ENCODE measurements at places on chromosomes 4 and X. TPM values are rescaled to one million over a fixed set of nuclear protein-coding genes. Genes with fewer than 3 reads are reported as not detected.
A peak's percentile ranks its signal among the peaks of the same experiment; 100 is the strongest.

GRCh38 chrX:118373538-118373937, 27.6 kb downstream of the WDR44 start:
- H3K27me3 ChIP-seq, result no peaks in the 10 kb centered on the region
- no peak overlapping the region for H3K4me3 ChIP-seq
- no peak for DNase-seq
- H3K4me1 ChIP-seq, result peaks cover 6% of the 10 kb centered on the region

GRCh38 chr4:41734371-41734770, 14.2 kb downstream of the PHOX2B start:
- H3K27ac ChIP-seq, result no peak overlapping the region
- DNase-seq, result no peak
- H3K4me3 ChIP-seq, result no peak overlapping the region
- peaks cover 3% of the 10 kb centered on the region for H3K4me1 ChIP-seq
- peaks cover 74% of the 10 kb centered on the region for H3K27me3 ChIP-seq

GRCh38 chr4:88999392-88999930, 57.5 kb downstream of the FAM13A start:
- H3K4me3 ChIP-seq, result no peak overlapping the region
- no peaks in the 10 kb centered on the region for H3K27me3 ChIP-seq
- peaks cover 10% of the 10 kb centered on the region for H3K36me3 ChIP-seq
- H3K27ac ChIP-seq, result no peak overlapping the region

DNA sequence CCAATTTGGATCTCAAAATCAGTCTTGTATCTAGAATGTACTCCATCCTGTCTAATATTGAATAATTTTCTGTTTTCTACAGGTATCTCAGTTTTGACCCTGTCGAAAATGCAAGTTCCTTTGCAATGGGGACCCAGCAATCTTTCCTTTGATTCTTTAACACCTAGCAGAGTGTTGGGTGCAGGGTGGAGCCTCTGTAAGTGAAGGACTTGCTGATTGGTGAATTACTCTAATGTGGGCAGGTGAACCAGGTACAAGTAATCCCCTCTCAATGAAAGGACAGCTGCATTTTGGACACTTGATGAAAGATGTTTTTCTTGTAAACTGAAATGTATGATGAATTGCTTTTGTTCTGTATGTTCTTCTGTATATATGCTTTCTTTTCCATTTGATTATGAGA, 54.9 kb downstream of the NWD2 start:
- no peak overlapping the region for H3K27ac ChIP-seq
- no peaks in the 10 kb centered on the region for H3K36me3 ChIP-seq
- no peak for DNase-seq
- H3K4me1 ChIP-seq, result no peaks in the 10 kb centered on the region
- no peak overlapping the region for H3K4me3 ChIP-seq

DNA sequence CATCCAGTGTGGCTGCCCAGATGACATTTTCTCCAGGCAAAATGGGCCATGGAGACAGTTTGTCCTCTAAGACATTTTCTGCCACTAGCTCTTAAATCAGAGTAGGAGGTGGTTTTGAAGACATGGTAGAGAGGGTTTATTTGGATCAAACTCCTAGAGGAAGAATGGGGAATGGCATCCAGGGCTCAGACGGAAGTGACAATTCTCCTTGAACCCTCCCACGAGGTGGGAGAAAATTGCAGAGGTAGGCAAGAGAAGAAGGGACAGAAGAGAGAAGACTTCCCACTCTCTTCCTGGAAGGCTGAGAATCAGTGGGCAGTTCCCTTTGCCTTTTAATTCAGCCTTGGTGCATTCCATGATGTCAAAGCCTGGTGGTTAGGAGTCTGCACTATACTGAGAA, 194.0 kb downstream of the SMIM20 start:
- no peak overlapping the region for H3K27ac ChIP-seq
- DNase-seq, result no peak
- peaks cover 4% of the 10 kb centered on the region for H3K36me3 ChIP-seq
- no peaks in the 10 kb centered on the region for H3K4me1 ChIP-seq

DNA sequence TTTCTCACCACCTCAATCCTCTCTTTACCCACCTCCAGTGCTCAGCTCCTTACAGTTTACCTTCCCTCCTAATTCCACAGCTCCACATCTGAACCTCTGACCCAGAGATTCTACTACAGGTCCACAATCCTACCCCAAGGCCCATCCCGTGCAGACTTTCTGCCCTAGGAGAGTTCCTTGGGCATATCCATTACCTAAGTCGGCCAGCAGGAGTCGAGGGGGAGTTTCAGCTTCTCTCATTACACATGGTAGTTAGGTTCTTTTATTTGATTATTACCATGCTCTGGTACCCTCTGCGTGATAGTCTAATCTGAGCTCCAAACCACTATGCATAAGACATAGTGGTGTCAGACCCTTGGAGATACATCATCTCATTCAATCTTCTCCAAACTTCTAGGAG, 117.9 kb downstream of the SH3RF1 start:
- H3K27ac ChIP-seq, result peak overlapping the region; percentile 62
- H3K27me3 ChIP-seq, result no peaks in the 10 kb centered on the region
- DNase-seq, result no peak
- H3K4me1 ChIP-seq, result peaks cover 3% of the 10 kb centered on the region

GRCh38 chr4:140740422-140740821, 15.8 kb downstream of the TBC1D9 start:
- no peaks in the 10 kb centered on the region for H3K27me3 ChIP-seq
- DNase-seq, result no peak

DNA sequence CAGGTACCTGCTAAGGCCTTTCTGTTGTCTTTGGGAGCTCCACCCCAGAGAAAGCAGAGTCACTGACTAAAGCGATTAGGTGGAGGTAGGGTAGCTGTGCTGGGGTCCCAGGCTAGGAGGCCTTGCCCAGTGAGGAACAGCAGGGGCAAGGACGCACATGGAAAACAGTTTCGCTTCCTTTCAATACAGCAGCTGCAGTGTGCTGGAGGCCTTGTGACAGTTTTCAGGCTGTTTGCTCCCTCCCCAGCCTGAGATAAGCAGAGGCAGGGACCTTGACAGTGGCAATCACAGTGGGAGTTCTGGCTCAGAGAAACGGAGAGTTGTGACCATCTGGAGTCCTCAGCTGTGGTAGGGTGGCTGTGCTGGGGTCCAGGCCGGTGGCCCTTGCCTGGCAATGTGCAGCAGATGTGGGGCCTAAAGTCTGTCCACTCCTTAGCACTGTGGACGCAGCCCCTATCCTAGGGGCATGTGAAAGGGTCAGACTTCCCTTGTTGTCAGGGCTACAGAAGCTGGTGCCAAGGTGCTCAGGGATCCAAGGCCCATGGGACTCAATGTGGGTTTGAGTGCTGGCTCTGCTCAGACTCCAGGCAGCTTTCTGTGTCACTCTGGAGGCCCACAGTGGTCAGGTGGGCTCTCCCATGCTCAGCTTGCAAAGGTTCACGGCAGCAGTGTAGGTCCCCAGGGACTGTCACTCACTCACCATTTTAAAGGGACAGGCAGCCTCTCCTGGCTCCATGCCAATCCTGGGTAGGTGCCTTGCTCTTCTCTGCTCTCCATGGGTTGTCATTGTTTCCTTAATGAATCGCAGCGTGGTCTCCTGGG, 534.9 kb upstream of the FMR1 start:
- no peaks in the 10 kb centered on the region for H3K36me3 ChIP-seq
- peaks cover 3% of the 10 kb centered on the region for H3K4me1 ChIP-seq
- no peaks in the 10 kb centered on the region for H3K27me3 ChIP-seq
- no peak for DNase-seq
- H3K4me3 ChIP-seq, result no peak overlapping the region
- H3K27ac ChIP-seq, result peak overlapping the region; percentile 65

DNA sequence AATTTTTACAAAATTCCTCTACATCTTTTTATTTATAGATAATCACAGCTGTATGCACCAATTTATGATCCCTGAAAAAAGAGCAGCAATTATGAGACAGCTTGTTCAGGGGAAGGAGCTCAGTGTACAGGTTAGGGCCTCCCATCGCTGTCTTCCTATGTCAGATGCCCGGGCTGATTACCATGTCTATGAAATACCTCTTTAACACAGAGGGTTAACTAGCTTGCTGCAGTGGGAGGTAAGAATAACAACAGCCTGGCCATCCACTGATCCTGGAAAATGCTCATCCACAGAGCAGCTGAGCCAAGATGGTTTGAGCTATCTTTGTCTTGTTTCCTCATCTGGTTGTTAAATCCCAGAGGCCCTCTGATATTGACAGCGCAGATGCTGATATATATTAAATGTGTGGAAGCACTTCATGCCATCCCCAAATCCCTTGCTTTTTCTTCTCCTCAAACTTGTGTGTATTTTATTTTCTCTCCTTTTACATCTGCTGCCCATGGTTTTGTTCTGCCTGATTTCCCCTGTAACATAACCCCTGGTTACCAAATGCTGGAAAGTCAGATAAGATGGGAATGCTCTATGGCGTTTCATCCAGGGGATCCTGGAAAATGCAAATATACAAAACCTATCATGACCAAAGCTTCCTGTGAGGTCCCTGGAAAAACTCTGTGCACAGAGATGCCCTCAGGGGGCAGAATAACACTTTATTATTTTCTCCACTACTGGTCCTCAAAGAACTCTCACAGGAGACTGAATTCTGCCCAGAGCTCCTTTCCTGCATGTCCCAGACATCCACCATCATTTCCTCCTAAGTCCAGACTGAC, 85.8 kb upstream of the PUDP start:
- H3K4me3 ChIP-seq, result no peak overlapping the region
- H3K27me3 ChIP-seq, result no peaks in the 10 kb centered on the region
- H3K27ac ChIP-seq, result no peak overlapping the region
- H3K36me3 ChIP-seq, result no peaks in the 10 kb centered on the region
- H3K4me1 ChIP-seq, result peaks cover 9% of the 10 kb centered on the region

GRCh38 chr4:10383417-10383816, 73.8 kb downstream of the ZNF518B start:
- no peaks in the 10 kb centered on the region for H3K36me3 ChIP-seq
- no peak for DNase-seq

DNA sequence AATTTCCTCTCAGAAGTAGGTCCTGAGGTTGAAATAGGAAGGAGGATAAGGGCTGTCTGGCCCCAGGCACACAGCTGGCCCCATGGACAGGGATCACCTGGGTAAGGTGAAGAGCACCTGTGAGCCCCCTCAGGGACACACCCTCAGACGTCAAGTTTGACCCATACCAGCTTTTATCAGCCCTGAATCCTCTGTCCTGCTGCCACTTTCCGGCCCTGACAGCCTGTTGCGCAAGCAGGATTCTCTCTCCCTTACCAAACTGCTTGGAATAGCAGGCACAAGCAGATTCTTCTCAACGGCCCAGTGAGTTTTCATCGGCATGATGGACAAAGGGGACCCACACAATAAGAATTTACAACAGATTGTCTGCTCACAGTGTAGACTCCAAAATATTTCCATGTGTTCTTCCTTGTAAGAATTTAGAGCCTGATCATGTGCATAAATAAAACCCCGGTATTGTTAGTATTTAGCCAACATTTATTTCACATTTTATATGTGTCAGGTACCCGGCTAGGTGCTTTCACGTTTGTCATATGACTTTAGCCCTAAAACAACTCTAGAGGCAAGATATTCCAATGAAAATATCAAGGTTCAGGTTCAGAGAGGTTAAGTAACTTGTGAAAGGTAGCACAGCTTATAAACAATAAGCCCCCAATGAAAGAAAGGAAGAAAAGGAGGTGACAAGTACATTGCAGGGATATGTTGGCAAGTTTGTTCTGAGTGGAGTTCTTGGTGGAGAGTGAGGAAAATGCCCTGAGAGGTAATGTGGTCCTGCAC, 107.2 kb upstream of the KIT start:
- H3K36me3 ChIP-seq, result no peaks in the 10 kb centered on the region
- no peak overlapping the region for H3K4me3 ChIP-seq
- peaks cover 9% of the 10 kb centered on the region for H3K4me1 ChIP-seq
- no peak overlapping the region for H3K27ac ChIP-seq

GRCh38 chrX:2502668-2503519, 2.1 kb upstream of the DHRSX start:
- peaks cover 18% of the 10 kb centered on the region for H3K4me1 ChIP-seq
- DNase-seq, result no peak
- H3K4me3 ChIP-seq, result peak overlapping the region; percentile 47
- H3K27ac ChIP-seq, result no peak overlapping the region

- DNase-seq, result no peak
- peaks cover 3% of the 10 kb centered on the region for H3K36me3 ChIP-seq
- no peaks in the 10 kb centered on the region for H3K4me1 ChIP-seq
- peaks cover 6% of the 10 kb centered on the region for H3K27me3 ChIP-seq
- H3K27ac ChIP-seq, result no peak overlapping the region
- no peak overlapping the region for H3K4me3 ChIP-seq
These were observed 254.7 kb downstream of the PALLD start for GRCh38 chr4:168751263-168752225.

- H3K4me3 ChIP-seq, result no peak overlapping the region
- no peaks in the 10 kb centered on the region for H3K36me3 ChIP-seq
- H3K27ac ChIP-seq, result no peak overlapping the region
- peaks cover 13% of the 10 kb centered on the region for H3K4me1 ChIP-seq
- H3K27me3 ChIP-seq, result no peaks in the 10 kb centered on the region
These were observed 232.5 kb upstream of the GPRIN3 start for GRCh38 chr4:89539797-89540711.

GRCh38 chrX:139203651-139204570, 326.6 kb upstream of the F9 start:
- peak overlapping the region; percentile 95 for H3K27ac ChIP-seq
- H3K4me3 ChIP-seq, result peak overlapping the region; percentile 96
- DNase-seq, result peak; percentile 41
- no peaks in the 10 kb centered on the region for H3K36me3 ChIP-seq
- peaks cover 36% of the 10 kb centered on the region for H3K27me3 ChIP-seq

GRCh38 chr4:109171070-109171469, 131.4 kb downstream of the COL25A1 start:
- no peaks in the 10 kb centered on the region for H3K36me3 ChIP-seq
- H3K27ac ChIP-seq, result no peak overlapping the region
- DNase-seq, result no peak
- no peak overlapping the region for H3K4me3 ChIP-seq
- H3K4me1 ChIP-seq, result peaks cover 10% of the 10 kb centered on the region

DNA sequence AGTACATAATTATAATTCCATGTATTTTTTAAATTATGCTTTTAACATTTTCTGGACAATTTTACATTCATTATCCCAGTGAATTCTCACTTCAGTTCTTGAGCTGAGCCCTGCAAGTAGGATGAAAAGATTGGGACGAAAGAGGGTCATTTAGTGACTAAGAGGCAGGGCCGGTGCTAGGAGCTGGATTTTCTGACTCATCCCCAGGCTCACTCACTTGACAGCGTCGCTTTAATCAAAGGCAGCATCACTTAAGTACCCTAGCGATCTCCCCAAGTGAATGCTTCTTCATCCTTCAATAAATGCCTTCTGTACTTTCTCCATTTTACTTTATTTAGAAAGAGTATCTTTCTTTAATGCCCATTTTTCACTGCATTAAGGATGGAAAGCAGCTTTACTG, 263.6 kb downstream of the HS3ST1 start:
- no peaks in the 10 kb centered on the region for H3K36me3 ChIP-seq
- H3K4me1 ChIP-seq, result no peaks in the 10 kb centered on the region
- no peak overlapping the region for H3K4me3 ChIP-seq
- no peaks in the 10 kb centered on the region for H3K27me3 ChIP-seq
- no peak for DNase-seq
- no peak overlapping the region for H3K27ac ChIP-seq

The ARX gene
- 5.8 TPM for total RNA-seq

The TENM3 gene
- 51.9 TPM for total RNA-seq

The RNF175 gene
- total RNA-seq, result 1.9 TPM

The RASGEF1B gene
- total RNA-seq, result 10.2 TPM

The NSUN7 gene
- 20.1 TPM for total RNA-seq

The GLRA2 gene
- not detected for total RNA-seq

The ZDHHC15 gene
- total RNA-seq, result 2.3 TPM

The S100P gene
- 3.5 TPM for total RNA-seq

The RAB41 gene
- total RNA-seq, result not detected

The BMP15 gene
- total RNA-seq, result not detected

The TRPC3 gene
- total RNA-seq, result 0.84 TPM
